ENCODE measurements at places on chromosomes 16 and 17.

- no peak for DNase-seq
Measured at GRCh38 chr17:41678907-41679739, 9.6 kb upstream of the EIF1 start.

GRCh38 chr16:30786115-30786935, 680 bp downstream of the ZNF629 start:
- no peak for DNase-seq

DNA sequence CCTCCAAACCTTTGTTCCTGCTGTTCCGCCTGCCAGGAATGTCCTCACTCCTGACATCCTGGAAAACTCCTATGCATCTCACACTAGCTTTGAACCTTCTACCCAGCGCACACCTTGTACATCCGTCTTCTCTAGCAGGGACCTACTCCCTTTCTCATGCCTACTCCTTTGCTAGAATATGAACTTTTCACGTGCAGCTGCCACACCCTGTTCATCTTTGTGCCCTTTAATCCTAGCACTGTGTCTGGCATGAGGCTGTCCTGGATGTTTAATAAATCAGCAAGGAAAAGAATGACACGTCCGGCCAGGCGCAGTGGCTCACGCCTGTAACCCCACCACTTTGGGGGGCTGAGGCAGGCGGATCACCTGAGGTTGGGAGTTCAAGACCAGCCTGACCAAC, 111.0 kb downstream of the NTN1 start:
- DNase-seq = no peak

DNA sequence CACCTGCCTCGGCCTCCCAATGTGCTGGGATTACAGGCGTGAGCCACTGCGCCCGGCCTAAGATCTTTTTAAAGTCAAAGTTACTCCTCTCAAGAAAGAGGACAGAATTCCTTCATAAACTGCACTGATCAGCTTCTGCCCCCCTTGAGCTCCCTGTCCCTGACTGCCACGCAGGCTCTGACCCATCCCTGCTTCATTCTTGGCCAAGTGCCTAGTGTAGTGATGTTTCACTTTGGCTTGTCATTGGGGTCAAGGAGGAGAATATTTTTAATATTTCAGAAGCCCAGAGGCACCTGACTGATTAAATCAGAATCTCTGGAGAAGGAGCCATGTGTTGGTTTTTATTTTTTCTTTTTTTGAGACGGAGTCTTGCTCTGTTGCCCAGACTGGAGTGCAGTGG, 9.1 kb downstream of the MRM1 start:
- no peak for DNase-seq

DNA sequence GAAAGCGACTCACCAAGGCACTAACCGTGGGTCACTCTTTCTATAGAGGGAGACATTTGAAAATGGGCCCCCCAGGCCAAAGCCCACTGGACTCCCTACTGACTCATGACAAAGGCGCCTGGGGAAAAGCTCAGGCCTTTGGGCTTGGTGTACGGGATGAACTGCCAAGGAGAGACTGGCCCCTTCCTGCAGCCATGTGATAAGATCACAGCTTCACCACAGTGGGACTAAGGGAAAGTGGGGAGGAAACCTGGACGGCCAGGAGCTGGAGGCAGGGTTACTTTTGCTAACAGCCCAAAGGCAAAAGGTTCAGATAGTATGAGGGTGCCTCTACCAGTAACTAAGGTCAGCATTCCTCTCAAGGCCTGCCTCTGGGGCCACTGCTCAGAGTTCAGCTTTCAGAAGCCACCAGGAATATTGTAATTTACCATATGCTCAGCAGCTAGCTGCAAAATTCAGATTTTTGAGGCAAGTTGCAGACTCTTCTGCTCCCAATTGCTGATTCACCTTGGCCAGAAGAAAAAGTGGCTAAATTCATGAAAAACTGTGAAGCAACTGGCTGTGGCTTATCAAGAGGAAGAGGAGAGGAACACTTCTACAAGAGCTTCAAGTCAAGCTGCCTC, 37.1 kb upstream of the SLC25A19 start:
- no peak for DNase-seq

GRCh38 chr17:9974448-9975381, 69.6 kb upstream of the RCVRN start:
- no peak for DNase-seq

- DNase-seq = no peak
Measured at GRCh38 chr16:27859020-27859419, 204.5 kb downstream of the GSG1L start.

- no peak for DNase-seq
Measured at GRCh38 chr17:34068571-34068970, 186.5 kb upstream of the CCL2 start.

DNA sequence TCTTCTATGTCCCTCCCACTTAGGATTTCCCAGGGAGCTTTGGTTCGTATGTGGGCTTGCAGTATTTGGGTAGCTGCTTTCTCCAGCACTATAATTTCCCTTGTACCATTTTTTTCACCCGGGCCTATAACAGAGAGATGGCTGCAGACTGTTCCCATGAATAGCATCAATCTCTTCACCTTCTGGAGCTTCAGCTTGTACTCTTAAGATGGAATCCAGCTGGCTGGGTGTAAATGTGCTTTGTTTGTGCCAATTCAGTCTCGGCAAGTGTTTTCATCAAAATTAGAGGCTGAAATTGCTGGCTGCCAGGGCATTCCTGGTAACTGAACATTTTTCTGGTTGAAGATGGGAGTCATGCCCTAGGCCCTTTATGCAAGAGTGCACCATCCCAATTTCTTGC, 12.2 kb upstream of the CPD start:
- no peak for DNase-seq

GRCh38 chr17:62955841-62956352, 10.1 kb upstream of the TANC2 start:
- no peak for DNase-seq

GRCh38 chr17:54307351-54307750, 484.6 kb downstream of the KIF2B start:
- no peak for DNase-seq

DNA sequence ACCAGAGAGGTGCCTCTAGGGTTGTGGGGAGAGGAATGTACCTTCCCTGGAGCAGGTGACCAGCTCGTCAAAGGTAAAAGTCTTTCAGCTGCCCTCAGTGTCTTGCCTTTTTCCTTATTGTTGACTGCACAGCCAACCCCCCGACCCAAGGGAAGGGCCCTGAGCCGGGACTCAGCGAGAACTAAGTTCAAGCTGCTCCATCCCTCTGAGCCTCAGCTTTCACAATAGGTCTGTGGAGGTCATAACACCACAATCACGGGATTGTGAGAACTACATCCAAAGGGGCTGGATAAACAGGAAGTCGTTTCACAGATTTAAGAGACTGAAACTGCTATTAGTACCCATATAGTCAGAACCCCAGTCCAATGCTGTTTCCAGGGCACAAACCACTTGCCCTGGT, 2.6 kb upstream of the KRT36 start:
- DNase-seq = no peak

GRCh38 chr16:67935402-67936123, 1.1 kb downstream of the PSMB10 start:
- DNase-seq = peak; percentile 82

Measured in activated CD8-positive, alpha-beta memory T cell treated with anti-CD3 and anti-CD28 coated beads for 1 hour (primary cell).